Cerebellar nuclear complex (tissue), 1 donor: ENCODE measurements at places on chromosomes 2 and 18.
A peak's percentile ranks its signal among the peaks of the same experiment; 100 is the strongest.

DNA sequence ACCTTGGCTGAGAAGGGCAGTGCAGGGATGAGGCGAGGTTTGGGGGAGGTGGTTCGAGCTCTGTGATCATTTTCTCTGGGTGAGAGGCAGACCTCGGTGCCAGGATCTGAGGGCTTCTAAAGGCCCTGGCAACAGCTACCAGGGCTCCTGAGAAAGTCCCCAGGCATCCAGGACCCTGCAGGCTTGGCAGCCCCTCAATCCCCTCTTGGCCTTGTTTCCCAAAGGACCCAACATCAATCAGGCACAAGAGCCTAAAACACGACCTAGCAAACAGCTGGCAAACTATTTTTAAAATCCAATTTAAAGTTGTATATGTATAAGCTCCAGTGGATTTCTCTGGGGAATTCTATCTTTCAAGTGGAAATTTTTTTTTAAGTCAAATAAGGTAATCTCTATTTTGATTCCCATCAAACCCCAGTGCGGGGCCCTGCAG, 15.0 kb upstream of the MAT2A start:
- DNase-seq, result no peak

- no peak for DNase-seq
These were observed 604 bp upstream of the STK11IP start for GRCh38 chr2:219596954-219597551.

DNA sequence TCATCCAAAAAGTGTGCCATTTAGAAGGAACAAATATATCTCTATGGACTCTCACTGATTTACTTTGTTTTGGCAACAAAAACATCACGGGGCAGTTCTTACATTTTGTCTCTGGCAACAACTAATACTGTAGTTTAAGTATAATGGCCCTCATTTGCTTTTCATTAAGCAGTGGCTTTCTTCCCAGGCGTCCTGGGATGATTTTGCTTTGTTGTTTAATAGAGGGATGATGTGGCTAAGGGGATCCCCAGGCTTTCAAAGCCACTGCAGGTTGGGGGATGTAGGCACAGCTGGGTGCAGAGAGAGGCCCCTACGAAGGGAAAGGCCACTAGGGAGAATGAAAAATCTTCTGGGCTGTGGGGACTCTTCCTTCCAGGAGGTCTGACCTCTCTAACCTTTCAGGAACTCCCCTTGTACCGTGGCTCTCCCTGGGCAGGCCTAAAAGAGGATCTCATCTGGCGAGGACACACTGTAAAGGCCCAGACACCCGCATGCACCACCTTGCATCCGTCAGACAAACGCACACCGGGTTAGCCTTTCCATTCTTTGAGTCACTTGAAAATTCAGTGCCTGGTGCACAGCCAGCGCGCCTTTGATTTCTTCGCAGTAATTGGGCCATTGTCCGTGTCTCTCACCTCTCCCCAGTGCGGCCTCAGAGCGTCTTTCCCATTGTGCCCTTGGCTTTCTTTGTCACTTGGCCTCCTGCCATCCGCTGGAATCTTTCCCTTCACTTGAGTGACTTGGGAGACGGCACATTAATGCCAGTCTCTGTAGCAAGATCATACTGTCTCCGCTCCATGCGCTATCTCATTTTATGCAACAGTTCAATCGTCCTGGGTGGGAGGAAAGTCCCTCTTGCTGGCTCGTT, 40.3 kb upstream of the AFF3 start:
- DNase-seq, result no peak

GRCh38 chr18:37307181-37307580, 258.4 kb downstream of the CELF4 start:
- DNase-seq, result no peak

- DNase-seq, result no peak
These were observed 130.5 kb downstream of the LPIN1 start for GRCh38 chr2:11876889-11877288.

DNA sequence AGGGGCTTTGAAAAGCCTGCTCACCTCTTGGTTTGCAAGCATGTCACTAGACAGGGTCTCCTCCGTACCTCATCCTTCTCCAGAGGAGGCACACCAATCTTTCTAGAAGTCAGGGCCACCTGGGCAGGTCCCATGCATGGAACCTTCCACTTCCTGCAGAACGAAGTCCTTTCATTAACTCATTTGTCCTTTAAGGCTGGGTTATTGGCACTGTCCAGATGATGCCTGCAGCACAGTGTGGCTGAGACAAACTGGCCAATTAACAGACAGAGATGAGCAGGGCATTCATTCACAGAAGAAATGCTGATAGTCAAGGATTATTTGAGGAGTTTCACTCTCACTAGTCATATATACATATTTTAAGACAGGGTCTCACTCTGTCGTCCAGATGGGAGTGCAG, 245.3 kb downstream of the TFCP2L1 start:
- DNase-seq, result no peak

DNA sequence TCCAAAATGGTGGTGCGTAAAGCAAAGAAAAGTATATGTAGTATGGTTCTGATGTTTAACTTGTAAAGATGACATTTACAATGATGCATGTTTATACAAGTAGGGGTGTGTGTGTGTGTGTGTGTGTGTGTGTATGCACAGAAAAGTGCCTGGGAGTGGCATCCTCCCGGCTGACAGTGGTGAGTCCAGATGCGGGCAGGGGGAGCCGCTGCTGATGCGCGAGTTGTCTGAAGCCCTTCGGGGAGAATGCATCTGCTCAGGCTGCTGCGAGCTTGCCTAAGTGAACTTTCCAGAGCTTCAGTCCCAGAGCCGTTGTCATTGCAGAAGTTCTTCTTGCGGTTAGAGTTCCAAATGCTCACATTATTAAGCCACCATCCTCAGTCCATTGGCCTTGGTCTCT, 429.7 kb upstream of the HS6ST1 start:
- DNase-seq, result no peak

DNA sequence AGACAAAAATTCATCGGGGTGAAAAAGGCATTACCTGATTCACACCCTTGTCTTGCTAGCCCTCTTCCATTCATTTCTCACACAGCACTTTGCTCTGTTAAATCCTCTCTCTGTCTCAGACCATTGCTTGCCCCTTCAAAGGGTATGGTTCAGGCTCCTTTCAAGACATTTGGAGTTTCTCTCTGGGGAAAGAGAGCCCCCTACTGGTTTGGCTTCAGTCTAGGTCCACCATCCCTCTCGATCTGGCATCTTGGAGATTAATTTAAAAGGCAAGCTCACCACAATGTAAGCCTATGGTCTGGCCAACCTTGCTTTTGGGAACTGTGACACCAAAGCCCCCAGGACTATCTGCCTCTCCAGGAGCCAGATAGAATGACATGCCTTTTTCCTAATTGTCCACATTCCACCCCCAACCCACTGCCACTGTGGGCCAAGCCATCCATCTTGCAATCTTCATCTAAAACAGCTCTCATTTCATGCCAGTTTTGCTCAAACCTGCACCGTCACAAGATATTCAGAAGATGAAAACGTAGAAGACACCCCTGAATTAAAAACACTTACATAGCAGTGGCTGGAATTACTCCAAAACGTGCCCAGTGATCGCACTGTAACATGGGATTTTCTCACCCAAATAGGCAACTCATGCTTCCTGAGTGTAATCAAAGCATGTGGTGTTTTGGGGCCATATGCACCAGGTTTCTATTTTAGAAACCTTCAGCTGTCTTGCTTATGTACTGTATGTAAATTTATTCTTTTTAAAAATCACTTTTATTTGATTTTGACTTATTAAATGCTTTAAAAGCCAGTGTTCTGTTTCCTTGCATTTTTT, 93.9 kb downstream of the FARSB start:
- DNase-seq, result peak; percentile 43

DNA sequence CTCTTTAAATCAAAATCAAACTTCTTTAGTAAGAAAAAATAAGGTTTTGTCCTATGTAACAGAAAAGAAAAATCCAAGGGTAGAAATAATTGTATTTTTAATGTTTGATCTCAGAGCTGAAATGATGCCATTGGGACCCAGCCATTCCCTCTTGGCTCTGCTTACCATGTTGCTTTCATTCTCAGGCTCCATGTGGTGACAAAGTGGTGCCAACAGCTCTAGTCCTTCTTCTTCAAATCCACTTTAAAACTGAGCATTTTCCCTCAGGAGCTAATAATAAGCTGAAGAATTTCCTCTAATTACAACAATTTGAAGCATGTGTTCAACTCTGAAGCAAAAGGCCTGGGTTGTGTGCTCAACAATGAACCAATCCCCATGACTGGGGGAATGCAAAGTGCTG, 327.9 kb downstream of the EN1 start:
- DNase-seq, result no peak

DNA sequence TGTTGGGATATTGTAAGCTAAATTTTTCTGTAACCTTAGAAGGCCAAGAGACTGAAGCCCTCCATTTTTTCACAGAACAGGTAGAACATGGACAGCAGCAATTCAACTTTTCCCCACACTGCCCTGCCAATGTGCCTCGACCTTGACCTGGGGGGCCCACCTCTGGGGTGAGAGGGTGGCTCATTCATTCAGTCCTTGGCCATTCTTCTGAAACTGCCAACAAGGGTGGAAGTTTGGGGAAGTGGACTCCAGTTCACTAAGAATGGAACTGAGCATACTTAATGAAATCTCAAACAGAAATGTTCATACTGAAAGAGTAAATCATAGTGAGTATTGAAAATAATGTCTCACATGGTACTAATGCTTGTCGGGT, 1.1 kb downstream of the EEF1B2 start:
- DNase-seq, result no peak

DNA sequence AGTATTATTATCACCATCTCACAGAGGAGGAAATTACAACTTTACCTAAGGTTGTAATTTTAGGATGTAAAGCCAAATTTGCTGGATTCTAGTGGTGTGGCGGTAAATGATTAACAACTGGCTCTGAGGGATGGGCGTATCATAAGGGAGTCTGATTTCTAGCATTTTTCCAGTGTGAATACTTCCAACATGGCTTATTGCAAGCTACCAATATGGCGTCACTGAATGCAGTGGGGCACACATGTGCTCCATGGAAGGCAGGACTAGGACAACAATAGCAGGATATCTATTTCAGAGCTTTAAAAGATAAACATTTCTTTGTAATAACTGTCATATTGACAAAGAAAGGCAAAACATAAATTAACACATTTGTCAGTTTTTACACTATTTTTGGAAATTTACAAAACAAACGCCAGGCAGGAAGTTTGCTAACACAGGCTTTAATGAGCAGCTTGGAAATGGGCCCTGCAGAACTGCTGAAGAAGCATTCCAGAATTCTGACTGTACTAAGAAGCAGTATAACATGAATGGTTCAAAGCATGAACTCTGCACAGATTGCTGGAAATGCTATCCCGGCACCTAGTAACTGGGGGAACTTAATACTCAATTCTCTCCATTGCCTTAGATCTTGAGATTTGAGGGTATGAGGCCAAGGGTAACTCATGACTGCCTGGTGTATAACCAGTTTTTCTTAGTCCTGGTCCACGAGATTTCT, 439.3 kb upstream of the MAP2 start:
- no peak for DNase-seq

DNA sequence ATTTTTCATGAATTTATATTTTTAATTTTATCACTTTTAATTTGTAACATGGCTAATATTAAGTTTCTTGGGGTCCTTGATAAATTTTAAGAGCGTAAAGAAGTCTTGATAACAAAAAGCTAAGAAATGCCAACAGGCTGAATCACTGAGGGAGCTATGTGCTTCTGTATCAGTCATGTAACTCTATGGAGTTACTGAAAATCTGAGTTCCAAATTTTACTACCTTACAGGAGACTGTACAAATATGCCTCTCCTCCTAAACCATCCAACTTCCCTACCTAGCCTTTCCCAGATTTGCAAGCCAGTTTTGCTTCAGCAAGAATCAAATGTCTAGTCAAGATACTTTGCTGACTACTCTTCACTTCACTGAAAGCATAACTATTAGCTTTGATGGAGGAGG, 35.7 kb downstream of the FEZ2 start:
- no peak for DNase-seq

DNA sequence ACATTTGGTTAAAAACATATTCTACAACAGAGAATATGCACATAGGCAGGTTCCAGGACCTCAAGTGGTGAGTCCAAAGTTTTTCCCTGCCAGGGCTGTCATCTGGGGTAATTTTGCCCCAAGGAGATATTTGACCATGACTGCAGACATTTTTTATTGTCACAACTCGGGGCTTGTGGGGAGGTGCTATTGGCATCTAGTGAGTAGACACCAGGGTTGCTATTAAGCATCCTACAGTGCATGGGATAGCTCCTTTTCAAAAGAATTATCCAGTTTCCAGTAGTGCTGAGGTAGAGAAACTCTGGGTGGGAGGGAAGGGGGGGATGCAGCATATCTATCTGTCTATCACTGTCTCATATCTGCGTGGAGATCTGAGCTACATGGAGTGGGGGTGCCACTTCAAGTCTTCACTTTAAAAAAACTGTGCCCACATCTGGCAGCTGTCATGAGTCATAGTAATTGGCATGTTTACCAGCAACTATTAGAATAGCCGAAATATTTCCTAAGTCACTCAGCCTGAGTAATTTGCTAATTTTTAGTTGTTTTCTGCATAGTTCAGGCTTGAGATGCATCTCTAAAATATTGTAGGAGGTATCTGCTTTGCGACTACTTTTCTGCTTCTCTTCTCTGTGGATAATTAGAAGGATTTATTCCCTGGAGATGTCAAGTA, 254.0 kb upstream of the RBMS1 start:
- no peak for DNase-seq

GRCh38 chr2:397926-398325, 110.0 kb upstream of the ALKAL2 start:
- no peak for DNase-seq

GRCh38 chr2:88838165-88838635, 146.7 kb downstream of the RPIA start:
- no peak for DNase-seq

DNA sequence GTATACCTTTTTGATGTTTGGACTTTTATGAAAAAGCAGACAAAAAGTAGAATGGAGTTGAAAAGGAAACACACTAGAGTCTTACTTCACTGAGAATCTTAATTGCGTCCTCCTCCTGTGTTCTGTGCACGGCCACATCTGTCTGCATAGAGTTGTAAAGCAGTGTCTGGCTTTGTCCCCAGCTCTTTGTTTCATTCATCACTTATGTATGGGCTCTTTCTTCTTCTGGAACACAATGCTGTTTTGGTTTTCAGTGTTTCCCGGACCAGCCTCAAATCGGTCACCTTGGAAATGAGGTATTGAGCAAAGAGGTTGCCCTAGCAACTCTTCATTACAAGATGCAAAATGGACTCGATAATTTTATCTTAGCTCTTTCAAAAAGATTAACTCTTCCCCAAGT, 104.3 kb upstream of the CNGA3 start:
- DNase-seq, result no peak

- no peak for DNase-seq
These were observed 336.5 kb upstream of the SLC39A10 start for GRCh38 chr2:195320413-195320973.

- no peak for DNase-seq
These were observed 11.1 kb upstream of the CABYR start for GRCh38 chr18:24127735-24128134.

GRCh38 chr2:189092936-189093335, 86.6 kb downstream of the COL5A2 start:
- DNase-seq, result no peak

GRCh38 chr2:26395394-26395793, 6.3 kb upstream of the DRC1 start:
- DNase-seq, result no peak
